CD4-positive, alpha-beta memory T cell (primary cell): ENCODE measurements at places on chromosomes 12 and 14. TPM values are rescaled to one million over a fixed set of nuclear protein-coding genes. Genes with fewer than 3 reads are reported as not detected.

Gene P3H3
- total RNA-seq, result 11.2 TPM

Gene ZNF891
- 7.3 TPM for total RNA-seq

Gene HCAR1
- 0.19 TPM for total RNA-seq

Gene EML5
- 5.6 TPM for total RNA-seq

DNA sequence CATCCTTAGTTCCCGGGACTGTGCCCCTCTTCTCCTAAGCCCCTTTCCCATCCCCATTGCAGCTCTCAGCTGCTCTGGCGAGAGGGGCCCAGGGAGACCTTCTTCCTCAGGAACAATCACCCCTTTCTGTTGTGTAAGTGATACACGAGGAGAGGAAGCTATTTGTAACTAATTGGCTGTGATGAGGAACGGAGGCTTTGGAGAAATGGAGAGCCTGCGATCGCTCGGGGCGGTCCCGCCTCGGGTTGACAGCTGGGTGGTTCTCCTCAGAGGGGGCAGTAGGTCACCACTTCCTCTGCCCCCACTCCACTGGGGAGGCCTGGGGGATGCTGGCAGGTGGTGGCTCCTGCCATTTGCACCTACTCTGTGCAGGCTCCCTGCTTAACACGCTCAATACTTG, 6.6 kb upstream of the PGF start:
- no peaks in the 10 kb centered on the region for H3K27me3 ChIP-seq
- no peaks in the 10 kb centered on the region for H3K36me3 ChIP-seq
- H3K27ac ChIP-seq, result no peak overlapping the region
- H3K4me1 ChIP-seq, result no peaks in the 10 kb centered on the region

DNA sequence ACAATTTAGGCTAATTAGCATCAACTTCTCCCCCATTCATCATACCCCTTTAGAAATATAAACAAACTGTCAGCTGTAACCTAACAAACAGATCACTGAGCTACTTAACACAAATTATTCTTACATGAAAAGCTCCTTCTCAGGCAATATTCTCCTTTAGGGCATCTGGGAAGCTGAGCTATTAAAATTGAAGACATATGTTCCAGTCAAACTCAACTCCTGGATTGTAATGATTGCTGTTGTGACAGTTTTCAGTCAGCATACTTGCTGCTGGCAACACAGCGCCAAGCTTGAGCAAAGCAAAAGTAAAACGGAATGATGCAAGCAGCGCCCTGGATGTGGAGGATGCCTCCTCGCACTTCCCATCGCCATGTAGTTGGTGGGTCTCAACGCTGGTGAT, 82.4 kb downstream of the SLC25A21 start:
- H3K36me3 ChIP-seq, result no peaks in the 10 kb centered on the region
- H3K4me1 ChIP-seq, result no peaks in the 10 kb centered on the region
- no peak overlapping the region for H3K4me3 ChIP-seq
- no peak overlapping the region for H3K27ac ChIP-seq

- DNase-seq, result no peak
- H3K4me3 ChIP-seq, result no peak overlapping the region
- no peaks in the 10 kb centered on the region for H3K27me3 ChIP-seq
- no peak overlapping the region for H3K27ac ChIP-seq
- no peaks in the 10 kb centered on the region for H3K36me3 ChIP-seq
Observed at GRCh38 chr14:103073876-103074728, 9.9 kb upstream of the LBHD2 start.

DNA sequence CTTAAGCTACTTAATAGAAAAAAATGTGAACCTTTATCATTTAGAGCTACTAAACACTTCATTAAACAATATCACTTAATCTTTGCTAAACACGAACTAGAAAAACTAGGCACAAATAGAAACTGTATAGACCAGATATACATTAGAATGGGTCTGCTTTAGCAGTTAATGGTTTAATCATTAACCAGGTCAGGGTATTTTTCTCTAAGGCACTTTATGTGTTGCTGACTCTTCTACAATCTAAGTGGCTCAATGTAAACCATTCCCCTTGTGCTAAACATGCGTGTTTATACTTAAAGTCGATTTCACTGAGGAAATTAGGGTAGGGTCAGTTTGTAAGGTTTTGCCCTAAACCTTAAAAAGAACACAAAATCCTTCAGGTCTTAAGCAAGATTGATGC, 29.7 kb downstream of the TMCC3 start:
- no peak for DNase-seq
- no peaks in the 10 kb centered on the region for H3K27me3 ChIP-seq
- H3K36me3 ChIP-seq, result no peaks in the 10 kb centered on the region
- no peak overlapping the region for H3K4me3 ChIP-seq

DNA sequence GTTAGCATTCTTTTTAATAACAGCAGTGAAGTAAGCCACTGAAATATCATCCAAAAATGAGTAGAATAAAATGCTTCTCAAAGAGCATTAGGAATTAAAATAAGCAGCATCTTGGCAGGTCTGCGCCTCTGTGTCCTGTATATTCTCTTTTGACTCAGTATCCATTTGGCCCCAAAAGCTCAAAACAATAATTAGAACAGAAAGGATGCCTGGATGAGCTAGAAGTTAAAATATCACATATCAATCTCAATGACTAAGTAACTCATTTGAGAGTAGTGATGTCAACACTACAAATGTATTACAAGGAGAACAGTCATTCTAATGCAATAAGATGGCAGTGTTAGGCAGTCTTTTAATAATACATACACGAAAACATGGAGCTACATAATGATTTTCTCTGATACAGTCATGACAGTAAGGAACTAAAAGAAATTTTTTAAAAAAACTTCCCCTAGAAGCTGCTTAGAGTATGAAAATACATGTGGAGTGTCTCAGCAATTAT, 160.9 kb upstream of the ABCD2 start:
- no peak overlapping the region for H3K4me3 ChIP-seq
- no peaks in the 10 kb centered on the region for H3K36me3 ChIP-seq
- H3K27ac ChIP-seq, result no peak overlapping the region
- H3K27me3 ChIP-seq, result no peaks in the 10 kb centered on the region
- no peaks in the 10 kb centered on the region for H3K4me1 ChIP-seq

GRCh38 chr14:89504602-89505313, 87.7 kb upstream of the FOXN3 start:
- no peak overlapping the region for H3K27ac ChIP-seq
- no peaks in the 10 kb centered on the region for H3K27me3 ChIP-seq
- no peak overlapping the region for H3K4me3 ChIP-seq
- peaks cover 17% of the 10 kb centered on the region for H3K4me1 ChIP-seq
- DNase-seq, result no peak

DNA sequence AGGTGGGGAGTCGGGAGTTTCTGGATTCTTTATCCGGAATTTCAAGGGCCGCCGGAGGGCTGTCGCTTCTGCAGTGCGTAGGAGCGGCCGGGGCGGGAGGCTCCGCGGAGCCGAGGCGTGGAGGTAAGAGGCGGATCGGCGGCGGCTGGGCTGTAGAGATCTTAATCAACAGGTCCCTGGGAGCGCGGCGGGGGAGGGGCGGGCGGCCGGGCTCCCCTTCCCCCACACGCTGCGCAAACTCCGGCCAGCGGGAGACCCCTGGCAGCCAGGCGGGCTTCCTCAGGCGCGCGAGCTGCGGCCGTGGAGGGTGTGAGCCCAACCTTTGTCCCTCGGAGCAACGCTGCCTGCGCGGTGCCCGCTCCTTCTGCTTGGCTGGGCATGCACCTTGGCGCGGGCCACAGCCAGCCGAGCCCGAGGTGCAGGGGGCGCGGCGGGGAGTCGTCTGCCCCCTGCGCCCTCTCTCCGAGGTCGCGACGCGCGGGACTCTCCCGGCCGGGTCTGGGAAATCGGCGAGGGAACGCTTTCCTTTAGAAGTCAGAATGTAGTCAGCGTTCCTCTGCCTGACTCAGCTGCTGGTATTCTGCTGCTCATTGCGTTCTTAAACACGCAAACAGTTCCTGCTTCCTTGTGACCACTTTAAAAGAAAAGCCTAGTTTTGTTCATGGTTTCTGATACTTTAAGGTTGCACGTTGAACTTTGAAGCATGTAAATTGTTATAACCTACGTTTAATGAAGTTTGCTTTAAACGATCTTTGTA, at the start of gene PALS1:
Gene PALS1, plus strand, starts transcription at position 25 of the 757 bp plus-strand sequence. CDS start 37,736 bp downstream, outside the sequence.
- peak within 1 kb of the TSS; percentile 61 for H3K27ac ChIP-seq
- no peaks in the 10 kb centered on the region for H3K36me3 ChIP-seq
- peak within 1 kb of the TSS; percentile 90 for H3K4me3 ChIP-seq
- H3K4me1 ChIP-seq, result peaks cover 17% of the 10 kb centered on the region
- H3K27me3 ChIP-seq, result no peaks in the 10 kb centered on the region

GRCh38 chr14:65226824-65227604, 124.7 kb upstream of the MAX start:
- H3K27me3 ChIP-seq, result no peaks in the 10 kb centered on the region
- peaks cover 41% of the 10 kb centered on the region for H3K4me1 ChIP-seq
- DNase-seq, result no peak
- H3K36me3 ChIP-seq, result no peaks in the 10 kb centered on the region

DNA sequence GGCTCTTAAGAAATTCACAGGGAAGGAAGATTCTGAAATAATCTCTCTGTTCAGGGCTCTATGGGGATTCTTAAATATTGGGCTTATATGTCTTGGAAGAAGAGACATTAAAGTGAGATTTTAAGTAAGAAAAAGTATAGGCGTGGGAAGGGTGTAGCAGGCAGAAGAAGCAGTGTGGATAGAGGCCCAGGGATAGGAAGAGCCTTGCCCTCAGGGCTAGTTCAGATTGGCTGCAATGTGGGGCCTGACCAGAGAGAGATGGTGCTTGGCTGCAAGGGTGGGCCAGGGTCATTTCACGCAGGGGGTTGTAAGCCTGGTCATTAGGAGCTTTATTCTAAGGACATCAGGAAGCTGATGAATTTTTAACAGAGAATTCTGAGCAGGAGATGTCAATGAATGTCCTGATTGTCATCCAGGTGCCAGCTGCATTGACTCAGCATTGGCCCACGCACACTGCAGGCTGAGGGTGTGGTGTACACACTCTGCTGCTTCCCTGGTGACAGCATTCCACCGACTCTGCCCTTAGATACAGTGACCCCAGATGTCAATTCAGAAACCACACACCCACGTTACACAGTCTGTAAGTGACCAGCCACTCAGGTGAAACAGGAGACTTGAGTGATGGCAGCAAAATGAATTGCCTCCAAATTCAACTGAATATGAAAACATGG, 582.5 kb downstream of the NRXN3 start:
- no peak for DNase-seq
- no peaks in the 10 kb centered on the region for H3K4me1 ChIP-seq
- no peak overlapping the region for H3K4me3 ChIP-seq
- H3K27me3 ChIP-seq, result no peaks in the 10 kb centered on the region
- H3K27ac ChIP-seq, result no peak overlapping the region

DNA sequence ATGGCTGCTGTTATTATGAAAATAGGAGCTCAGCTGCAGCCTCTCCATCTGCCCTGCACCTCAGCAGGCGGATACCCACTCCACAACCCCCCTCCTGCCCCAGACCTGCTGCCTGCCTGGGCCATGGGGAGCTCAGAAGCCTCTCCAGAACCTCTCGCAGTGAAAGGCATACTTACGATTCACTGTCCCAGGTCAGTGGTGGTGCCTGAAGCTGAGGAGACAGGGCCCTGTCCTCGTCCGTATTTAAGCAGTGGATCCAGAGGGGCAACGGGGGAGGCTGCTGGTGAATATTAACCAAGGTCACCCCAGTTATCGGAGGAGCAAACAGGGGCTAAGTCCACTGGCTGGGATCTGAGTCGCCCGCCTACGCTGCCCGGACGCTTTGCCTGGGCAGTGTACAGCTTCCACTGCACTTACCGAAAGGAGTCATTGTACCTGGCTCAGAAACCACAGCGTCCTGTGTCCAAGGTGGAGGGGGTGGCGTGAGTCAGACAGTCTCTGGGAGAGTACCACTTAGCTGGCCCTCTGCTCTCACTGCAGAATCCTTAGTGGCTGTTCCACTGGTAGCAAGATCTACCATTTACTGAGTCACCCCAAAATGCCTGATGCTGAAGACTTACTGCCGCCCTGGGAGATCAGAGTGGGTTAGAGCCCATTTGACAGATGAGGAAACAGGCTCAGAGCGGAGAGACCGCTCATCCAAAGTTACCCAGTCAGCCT, at the start of gene SERPINA1:
Gene SERPINA1, minus strand, starts transcription at position 219 of the 720 bp plus-strand sequence. CDS start 5,365 bp downstream, outside the sequence.
- H3K27ac ChIP-seq, result no peak within 1 kb of the TSS
- H3K4me1 ChIP-seq, result peaks cover 16% of the 10 kb centered on the region
- no peak for DNase-seq
- H3K27me3 ChIP-seq, result no peaks in the 10 kb centered on the region
- no peak within 1 kb of the TSS for H3K4me3 ChIP-seq
- H3K36me3 ChIP-seq, result no peaks in the 10 kb centered on the region

DNA sequence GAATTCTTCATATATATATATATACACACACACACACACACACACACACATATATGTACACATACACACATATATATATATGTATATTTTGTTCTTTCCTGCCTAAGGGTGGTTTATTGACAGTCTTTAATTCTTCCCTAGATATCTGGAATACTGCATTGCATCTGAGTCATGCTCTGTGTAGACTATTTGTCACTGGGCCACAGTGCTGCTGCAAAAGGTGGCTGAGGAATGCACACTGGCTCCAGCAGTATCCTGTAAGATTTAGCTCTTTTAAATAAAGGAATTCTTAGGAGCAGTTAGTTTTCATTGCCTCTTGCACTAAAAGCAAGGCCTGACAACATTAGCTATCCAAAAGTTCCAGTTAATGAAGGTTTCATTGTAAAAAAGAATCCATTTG, 200.9 kb downstream of the APAF1 start:
- no peak for DNase-seq
- H3K36me3 ChIP-seq, result no peaks in the 10 kb centered on the region
- no peaks in the 10 kb centered on the region for H3K27me3 ChIP-seq
- no peaks in the 10 kb centered on the region for H3K4me1 ChIP-seq

DNA sequence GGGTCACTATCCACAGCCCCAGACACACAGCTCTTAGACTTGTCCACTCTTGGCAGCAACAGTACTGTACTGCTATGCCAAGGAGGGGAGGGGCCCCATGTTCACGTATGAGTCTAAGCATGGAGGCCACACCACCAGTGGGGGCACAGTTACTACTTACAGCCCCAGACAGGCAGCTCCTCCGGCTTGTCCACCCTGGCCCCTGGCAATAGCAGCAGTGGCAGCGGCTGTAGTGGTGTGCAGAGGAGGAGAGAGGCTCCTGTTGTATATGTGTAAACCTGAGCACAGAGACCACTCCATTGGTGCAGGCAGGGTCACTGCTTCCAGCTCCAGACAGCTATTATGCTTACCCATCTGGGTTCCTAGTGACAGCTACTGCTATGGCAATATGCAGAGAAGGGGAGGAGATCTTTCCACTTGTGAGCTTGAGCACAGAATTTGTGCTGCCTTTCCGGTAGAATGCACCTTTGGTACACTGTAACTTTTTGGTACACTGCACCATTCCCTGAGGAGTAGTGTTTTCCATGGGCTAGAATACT, 113.2 kb downstream of the RAD51B start:
- no peak for DNase-seq
- H3K4me3 ChIP-seq, result no peak overlapping the region
- H3K27me3 ChIP-seq, result no peaks in the 10 kb centered on the region
- no peak overlapping the region for H3K27ac ChIP-seq

- no peak overlapping the region for H3K27ac ChIP-seq
- H3K36me3 ChIP-seq, result no peaks in the 10 kb centered on the region
- H3K4me3 ChIP-seq, result no peak overlapping the region
- no peaks in the 10 kb centered on the region for H3K27me3 ChIP-seq
Observed at GRCh38 chr14:88872976-88873375, 48.5 kb downstream of the TTC8 start.
